ENCODE measurements at places on chromosomes 16 and 17. TPM values are rescaled to one million over a fixed set of nuclear protein-coding genes. Genes with fewer than 3 reads are reported as not detected.

DNA sequence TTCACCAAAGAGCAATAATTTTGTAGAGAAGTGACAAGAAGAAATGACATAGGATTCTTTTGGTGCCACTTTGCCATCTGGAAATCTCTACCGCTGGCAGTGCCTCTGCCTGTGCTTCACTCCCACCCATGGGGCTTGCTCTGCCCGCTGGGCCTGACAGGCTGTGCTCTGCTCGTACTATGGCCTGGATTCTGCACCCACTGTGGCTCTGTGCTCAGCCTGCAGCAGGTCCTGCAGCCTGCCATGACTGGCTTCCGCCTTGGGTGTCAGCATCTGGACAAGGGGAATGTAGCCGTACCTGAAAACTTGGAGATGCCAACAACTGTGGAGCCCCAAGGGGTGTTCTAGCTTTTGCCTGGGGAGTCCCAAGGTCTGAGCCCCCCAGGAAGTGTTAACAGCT is 792.3 kb downstream of the CDH8 start:
- no peaks in the 10 kb centered on the region for H3K27me3 ChIP-seq
- no peak for DNase-seq
- no peaks in the 10 kb centered on the region for H3K4me1 ChIP-seq
- no peaks in the 10 kb centered on the region for H3K36me3 ChIP-seq
- no peak overlapping the region for H3K27ac ChIP-seq

DNA sequence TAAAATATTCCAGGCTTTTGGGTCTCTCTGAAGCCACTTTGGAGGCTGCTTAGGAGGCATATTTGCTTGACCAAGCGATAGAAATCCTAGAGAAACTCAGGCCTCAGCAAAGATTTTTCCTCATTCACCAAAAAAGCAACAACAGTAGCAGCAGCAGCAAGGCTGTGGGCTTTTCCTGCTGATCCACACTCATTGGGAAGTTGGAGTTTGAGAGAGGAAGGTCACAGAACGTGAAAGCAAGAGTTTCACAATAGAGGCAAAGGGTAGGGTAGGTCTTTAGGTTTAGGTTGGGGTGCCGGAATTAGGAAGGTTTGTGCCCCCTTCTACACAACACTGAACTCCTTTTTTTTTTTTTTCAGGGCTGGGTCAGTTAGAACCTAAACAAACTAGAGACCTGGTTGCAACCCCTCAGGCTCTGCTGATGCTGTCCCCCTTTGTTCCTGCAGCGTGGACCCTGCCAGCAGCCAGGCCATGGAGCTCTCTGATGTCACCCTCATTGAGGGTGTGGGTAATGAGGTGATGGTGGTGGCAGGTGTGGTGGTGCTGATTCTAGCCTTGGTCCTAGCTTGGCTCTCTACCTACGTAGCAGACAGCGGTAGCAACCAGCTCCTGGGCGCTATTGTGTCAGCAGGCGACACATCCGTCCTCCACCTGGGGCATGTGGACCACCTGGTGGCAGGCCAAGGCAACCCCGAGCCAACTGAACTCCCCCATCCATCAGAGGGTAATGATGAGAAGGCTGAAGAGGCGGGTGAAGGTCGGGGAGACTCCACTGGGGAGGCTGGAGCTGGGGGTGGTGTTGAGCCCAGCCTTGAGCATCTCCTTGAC is 2.0 kb downstream of the TMUB2 start:
- H3K27ac ChIP-seq, result no peak overlapping the region
- H3K4me1 ChIP-seq, result no peaks in the 10 kb centered on the region
- H3K36me3 ChIP-seq, result no peaks in the 10 kb centered on the region
- no peak overlapping the region for H3K4me3 ChIP-seq
- no peaks in the 10 kb centered on the region for H3K27me3 ChIP-seq
- no peak for DNase-seq

The ADAM11 gene
- total RNA-seq, result 0.45 TPM

DNA sequence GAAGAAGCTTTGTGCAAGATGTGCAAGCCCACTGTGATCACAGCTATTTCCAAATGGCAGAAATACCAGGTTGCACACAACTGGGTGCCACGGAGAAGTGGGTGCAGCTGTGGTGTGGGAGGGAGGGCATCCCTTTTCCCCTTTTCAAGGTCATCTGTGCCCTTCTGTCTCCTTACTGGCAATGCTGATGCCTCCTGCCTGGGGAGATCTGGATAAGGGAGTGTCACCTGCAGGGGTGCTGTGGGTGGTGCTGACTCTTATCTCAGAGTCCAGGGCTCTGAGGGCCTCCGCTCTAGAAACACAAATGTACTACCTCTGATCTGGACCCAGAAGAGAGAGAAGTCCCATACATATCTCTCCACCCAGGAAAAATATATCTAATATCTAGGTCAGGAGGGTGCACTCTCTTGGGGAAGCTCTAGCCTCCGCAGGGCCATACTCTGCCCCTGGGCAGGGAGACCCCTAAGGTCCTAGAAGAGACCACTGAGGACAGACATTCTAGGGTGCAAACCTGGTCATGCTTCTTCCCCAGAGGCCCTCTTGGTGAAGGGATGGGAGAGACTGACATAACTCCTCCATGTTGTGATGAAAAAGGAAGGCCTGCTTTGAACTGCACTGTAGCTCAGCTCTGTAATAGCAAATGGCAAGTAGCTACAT is 18.5 kb downstream of the NPRL3 start:
- no peaks in the 10 kb centered on the region for H3K27me3 ChIP-seq
- H3K27ac ChIP-seq, result no peak overlapping the region
- no peak for DNase-seq
- no peak overlapping the region for H3K4me3 ChIP-seq
- H3K36me3 ChIP-seq, result no peaks in the 10 kb centered on the region

The CCDC40 gene
- total RNA-seq, result 11.3 TPM

- no peaks in the 10 kb centered on the region for H3K27me3 ChIP-seq
- H3K4me3 ChIP-seq, result no peak within 1 kb of the TSS
- no peak within 1 kb of the TSS for H3K27ac ChIP-seq
- peaks cover 6% of the 10 kb centered on the region for H3K36me3 ChIP-seq
- peak; percentile 90 for DNase-seq
These were observed at the start of gene C17orf107 for GRCh38 chr17:4899341-4900230. Gene C17orf107, plus strand, starts transcription at chr17:4899536. Its CDS starts 227 bp downstream, at chr17:4899763.

GRCh38 chr16:81549547-81550431 is 105.2 kb downstream of the CMIP start:
- H3K27me3 ChIP-seq, result no peaks in the 10 kb centered on the region
- no peaks in the 10 kb centered on the region for H3K4me1 ChIP-seq
- no peak overlapping the region for H3K27ac ChIP-seq
- H3K36me3 ChIP-seq, result no peaks in the 10 kb centered on the region
- H3K4me3 ChIP-seq, result no peak overlapping the region
